ENCODE measurements at places on chromosomes 1 and 21.

DNA sequence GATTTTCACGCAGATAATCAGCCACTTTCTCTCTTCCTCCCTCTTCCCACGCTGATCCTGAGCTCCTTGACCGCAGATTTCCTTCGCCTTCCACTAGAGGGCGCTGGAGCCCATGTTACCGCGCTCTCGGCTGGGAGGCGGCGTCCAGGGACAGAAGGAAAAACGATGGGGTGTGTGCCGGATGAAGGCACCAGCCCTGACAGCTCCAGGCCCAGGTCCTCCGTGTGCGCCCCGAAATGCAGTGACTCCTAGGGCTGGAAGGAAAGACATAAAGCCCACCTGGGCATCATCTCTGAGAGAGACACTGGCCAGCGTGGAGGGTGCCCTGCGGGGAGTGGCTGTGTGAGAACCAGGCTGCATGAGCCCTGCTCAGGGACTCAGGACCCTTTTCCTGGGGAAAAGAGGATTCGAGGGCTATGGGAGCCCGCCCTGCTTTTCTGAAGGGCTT lies 44.9 kb upstream of the CYP2J2 start:
- DNase-seq = peak; percentile 78

DNA sequence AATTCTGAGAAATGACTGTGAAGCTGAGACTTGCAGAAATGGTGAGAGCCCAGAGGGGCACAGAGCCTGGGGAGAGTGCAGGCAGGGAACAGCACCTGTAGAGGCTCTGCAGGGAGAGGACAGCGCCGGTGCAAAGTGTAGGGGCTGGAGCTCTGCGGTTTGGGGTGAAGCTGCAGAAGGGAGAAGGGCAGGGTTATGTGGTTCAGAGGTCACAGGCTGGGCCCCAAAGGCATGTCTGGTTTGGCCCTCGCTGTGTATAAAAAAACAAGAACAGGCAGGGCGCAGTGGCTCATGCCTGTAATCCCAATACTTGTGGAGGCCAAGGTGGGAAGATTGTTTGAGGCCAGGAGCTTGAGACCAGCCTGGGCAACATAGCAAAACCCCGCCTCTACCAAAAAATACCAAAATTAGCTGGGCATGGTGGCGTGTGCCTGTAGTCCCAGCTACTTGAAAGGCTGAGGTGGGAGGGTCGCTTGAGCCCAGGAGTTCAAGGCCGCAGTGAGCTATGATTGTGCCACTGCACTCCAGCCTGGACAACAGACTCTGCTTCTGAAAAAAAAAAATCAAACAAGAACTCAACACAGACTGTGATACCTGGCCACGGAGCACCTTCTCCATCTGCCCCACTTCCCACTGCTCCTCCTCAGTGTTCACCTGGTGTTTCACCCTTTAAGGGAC lies 29.1 kb downstream of the SERINC2 start:
- peak; percentile 67 for DNase-seq

GRCh38 chr1:154575147-154575927 lies 7.8 kb downstream of the CHRNB2 start:
- no peak for DNase-seq

DNA sequence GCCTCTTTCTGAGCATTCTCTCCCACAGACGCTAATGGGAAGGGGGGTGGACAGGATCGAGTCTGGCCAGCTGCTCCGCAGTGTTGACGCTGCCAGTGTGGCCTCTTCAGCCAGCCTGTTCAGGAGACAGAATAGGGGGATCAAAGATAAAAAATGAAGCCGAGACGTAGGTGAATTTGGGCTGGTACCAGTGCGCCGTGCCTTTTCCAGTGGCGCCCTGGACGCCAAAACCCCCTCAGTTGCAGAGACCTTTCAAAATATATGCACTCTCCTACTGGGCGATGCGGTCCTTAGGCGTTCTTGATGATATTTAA lies 1.1 kb downstream of the TTC3 start:
- no peak for DNase-seq

DNA sequence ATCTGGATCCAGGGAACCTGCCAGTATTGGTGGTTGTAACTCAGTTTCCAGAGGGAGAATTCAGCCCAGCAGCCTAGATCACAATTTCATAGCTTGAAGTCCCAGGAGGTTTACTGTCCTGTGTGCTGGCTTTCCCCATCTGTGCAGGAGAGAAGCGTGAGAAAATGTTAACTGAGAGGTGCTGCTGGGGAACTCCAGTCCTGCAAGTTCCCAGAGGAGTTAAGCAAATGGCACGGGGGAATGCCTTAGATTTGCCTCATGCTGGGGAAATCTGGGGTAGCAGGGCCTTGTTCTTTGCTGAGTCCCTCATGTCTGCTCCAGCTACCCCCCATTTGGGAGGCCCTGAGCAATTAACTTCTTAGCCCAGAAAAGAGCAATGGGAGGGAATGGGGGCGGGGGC lies 25.1 kb upstream of the SLAMF6 start:
- no peak for DNase-seq

- DNase-seq = no peak
Observed at GRCh38 chr1:1196431-1197187, 9.8 kb downstream of the TNFRSF18 start.

DNA sequence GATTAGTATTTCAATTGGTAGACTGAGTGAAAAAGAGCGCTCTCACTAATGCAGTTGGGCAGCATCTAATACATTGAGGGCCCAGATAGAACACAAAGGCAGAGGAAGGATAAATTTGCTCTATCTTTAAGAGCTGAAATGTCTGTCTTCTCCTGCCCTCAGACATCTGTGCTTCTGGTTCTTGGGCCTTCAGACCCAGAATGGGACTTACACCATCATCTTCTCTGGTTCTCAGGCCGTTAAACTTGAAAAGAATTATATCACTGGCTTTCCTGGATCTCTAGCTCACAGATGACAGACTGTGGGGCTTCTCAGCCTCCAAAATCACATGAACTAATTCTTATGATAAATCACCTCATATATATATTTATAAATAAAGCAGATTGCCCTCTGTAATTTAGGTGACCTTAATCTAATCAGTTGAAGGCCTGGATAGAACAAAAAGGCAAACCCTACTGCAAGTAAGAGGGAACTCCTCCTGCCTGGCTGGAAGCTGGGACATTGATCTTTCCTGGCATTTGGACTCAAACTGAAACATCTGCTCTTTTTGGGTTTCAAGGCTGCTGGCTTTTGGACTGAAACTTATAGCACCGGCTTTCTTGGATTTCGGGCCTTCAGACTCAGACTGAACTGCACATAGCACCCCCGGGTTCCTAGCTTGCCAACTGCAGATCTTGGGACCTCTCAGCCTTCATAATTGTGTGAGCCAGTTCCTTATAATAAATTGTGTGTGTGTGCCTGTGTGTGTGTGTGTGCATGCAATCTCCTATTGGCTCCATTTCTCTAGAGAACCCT lies 390.4 kb upstream of the PLXNA2 start:
- DNase-seq = no peak

GRCh38 chr1:8171751-8172464 lies 145.8 kb upstream of the ERRFI1 start:
- DNase-seq = no peak

GRCh38 chr1:168520832-168521231 lies 23.0 kb downstream of the XCL2 start:
- DNase-seq = no peak

DNA sequence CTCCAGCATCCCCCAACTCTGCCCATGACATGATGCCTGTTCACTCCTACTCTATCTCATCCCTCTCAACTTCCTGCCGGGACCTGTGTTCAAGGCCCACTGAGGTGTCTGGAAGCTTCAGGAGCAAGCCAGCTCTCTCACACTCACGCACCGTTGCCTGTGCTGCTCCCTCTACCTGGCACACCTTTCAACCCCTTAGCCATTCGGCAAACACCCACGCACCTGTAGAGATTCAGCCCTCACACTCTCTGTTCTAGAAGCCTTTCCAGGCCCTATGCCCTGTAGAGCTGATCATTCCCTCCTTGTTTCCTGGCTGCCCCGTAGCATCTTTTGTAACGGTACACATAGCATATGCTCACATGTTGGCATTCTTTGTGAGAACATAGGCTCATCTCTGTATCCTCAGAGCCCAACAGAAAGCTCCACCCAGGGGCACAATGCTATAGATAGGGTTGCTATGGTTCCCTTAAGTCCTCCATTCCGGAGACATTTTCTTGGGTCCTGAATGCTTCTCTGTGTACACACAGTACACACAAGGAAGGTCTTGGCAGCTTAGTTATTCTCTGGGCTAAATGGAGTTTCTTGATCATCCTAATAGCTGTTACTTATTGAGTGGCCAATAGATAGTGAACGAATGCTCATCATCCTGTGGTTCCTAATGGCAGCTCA lies 1.3 kb downstream of the C8B start:
- no peak for DNase-seq

DNA sequence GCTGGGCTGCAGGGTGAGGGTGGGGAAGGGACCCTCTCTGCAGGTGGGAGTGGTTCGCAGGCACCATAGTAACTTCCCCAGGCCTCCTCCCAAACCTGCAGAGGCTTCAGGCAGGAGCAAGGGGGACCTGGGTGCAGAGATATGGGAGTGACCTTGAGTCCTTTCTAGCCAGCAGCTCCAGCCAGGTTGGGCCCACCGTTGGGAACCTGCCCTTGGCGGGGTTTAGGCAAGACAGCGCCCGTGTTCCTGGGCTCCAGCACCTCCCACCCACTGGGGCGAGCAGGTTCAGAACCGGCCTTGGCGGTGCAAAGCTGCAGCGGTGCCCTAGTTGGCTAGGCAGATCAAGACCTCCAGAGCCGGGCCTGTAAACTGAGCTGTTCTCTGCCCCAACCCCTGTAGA lies 2.2 kb upstream of the PRDM16 start:
- DNase-seq = no peak

GRCh38 chr1:198649968-198650338 lies 11.1 kb downstream of the PTPRC start:
- DNase-seq = no peak

DNA sequence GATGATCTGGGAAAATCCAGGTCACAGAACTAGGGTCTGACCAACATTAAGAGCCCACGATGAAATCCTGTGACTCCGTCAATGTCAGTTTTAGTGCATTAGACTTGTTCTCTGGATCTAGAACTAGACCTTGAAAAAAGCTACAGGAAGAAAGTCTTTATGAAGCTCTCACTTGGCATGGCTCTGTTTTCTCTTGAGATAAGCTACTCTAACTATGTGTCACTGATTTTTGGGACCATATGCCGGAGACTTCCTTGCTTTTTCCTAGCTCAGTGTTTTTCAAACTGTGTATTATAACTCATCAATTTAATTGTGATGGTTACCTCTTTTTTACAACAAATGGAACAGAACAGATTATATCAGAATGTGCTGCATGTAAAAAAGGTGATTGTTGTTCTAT lies 379.7 kb upstream of the DAB1 start:
- no peak for DNase-seq

DNA sequence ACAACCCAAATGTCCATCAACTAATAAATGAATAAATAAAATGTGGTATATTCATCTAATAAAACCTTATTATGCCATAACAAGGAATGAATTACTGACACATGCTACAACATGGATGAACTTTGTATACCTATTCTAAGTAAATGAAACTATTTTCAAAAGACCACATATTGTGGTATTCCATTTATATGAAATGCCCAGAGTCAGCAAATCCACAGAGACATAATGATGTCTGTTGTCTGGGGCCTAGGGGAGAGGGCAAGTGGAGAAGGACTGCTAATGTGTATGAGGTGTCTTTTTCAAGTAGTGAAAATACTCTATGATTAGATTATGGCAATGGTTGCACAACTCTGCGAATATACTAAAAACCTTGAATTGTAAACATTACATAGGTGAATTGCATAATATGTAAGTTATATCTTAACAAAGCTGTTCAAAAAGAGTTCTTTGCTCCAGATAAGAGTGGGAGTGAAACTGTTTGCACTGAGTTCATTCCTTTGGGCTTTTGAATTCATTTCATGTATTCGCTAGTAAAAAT lies 464.2 kb downstream of the NUF2 start:
- DNase-seq = no peak

DNA sequence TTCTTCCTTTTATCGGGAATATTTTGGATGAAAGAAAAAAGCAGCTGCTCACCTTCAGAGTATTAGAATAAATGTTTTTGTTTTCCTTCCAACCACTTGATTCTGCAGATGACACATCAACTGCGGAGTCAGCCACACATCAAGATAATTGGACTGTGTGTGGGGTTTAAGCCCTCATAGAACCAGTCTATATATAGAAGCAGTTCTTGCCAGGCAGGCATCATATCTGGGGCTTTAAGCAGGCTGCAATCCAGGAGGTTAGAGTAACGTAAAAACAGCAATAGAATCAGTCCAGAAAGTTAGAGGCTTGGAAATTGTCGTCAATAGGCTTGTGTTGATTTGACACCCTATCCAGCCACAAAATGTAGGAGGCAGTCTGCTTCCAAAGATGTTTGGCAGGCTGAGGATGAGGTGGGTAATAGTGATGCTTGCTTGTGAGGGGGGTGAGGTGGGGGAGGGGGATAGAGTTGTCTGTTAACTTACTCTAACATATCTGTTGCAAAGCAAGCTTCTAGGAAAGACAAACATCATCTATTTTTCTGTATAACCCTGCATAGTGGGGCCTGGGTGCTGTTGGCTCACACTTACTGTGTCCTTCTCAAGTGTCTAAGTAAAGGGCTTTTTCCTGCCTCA lies 64.8 kb downstream of the PEX14 start:
- no peak for DNase-seq

GRCh38 chr21:46194374-46195334 lies 10.4 kb upstream of the SPATC1L start:
- peak; percentile 38 for DNase-seq

GRCh38 chr1:56644919-56645676 lies at the start of gene PRKAA2:
TSS of gene PRKAA2 (plus strand) at chr1:56645314. CDS start at chr1:56645388, 74 bp downstream.
- peak; percentile 55 for DNase-seq

GRCh38 chr1:101217148-101217547 lies 19.7 kb upstream of the S1PR1 start:
- DNase-seq = no peak

- no peak for DNase-seq
Observed at GRCh38 chr1:29801003-29801402, 564.7 kb downstream of the PTPRU start.

- DNase-seq = no peak
Observed at GRCh38 chr1:175525222-175525621, 218.2 kb downstream of the TNR start.

DNA sequence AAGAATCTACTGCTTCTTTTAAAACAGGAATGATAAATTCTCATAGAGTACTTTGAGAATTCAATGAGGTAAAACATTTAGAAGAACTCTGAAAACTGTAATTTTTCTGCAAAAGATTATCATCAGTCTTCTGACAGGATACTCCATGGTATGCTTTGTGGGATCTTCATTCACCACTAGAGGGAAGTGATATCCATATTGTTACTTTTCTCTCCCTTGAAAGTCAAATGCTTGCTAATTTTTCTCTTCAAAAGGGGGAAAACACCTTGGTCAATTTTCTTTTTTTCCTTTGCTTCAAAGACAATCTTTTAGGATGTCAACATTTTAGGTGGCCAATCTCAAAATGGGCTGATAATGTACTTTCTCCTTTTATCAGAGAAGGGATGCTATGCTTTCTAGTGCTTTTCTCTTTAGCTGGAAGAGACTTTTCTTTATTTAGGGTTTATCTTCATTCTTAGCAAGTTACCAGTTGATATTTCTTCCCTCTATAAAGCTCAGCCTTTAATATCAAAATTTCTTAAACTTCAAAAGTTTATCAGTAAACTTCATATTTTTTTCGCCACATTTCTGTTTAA lies 95.5 kb downstream of the NEGR1 start:
- DNase-seq = no peak

- DNase-seq = peak; percentile 49
Observed at GRCh38 chr1:77538956-77539518, 143.4 kb downstream of the ZZZ3 start.

Data from aorta (tissue), 5 donors.